Cerebellar nuclear complex (tissue), 1 donor: ENCODE measurements at places on chromosomes 7 and 10.

DNA sequence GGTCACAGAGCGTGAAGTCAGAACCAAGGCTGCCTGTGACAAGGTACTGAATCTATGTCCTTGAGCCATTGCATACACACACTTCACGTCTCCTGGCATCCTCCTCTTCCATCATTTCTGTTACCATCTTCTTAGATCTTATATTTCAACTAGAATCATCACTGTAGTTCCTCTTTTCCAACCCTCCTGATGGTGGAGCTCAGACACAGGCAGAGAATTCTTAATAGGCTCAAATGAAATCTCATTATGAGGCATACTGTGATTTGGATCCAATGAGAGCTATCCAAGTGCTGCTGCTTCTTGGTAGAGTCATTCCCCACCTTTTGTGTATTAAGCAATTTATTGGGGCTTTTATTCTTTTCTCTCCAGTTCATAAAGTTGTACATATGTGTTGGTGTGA, 113.2 kb downstream of the CALCR start:
- no peak for DNase-seq

DNA sequence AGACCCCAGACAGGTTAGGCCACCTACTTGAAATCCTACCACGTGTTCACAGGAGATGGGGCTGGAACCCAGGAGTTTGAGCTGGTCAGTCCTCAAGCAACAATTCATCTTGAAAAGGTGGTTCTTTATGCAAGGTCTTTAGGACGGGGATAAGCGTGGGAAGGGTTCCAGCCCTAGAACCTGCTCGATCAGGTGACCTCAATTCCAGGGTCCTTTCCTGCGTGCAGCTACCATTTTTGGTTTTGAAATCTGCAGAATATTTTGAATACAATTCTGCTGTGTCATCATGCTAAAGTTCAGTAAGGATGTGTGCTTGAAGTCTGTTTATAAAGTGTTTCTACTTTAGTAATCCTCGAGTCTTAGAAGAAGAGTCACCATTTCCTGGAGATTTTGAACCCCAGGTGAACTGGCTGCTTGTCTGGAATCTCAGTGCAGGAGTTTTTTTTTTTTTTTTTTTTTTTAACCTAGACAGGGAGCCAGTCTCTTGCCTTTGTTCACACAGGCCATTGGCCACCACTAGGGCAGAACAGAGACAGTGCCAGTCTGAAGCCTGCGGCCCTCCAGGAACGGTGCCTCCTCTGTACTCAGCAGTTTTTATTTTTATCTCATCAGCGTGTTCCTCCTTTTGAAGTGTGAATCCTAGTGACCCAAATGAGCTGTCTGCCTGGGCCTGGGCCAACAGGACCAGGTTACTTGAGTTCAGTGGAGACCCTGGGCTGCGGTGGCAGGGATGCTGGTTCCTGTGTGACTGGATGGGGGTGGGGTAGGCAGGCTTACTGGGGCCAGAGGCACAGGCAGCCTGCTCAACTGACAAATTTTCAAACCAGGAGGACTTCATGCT, 54.6 kb downstream of the EEPD1 start:
- no peak for DNase-seq

GRCh38 chr10:3857318-3857717, 72.3 kb upstream of the KLF6 start:
- no peak for DNase-seq

DNA sequence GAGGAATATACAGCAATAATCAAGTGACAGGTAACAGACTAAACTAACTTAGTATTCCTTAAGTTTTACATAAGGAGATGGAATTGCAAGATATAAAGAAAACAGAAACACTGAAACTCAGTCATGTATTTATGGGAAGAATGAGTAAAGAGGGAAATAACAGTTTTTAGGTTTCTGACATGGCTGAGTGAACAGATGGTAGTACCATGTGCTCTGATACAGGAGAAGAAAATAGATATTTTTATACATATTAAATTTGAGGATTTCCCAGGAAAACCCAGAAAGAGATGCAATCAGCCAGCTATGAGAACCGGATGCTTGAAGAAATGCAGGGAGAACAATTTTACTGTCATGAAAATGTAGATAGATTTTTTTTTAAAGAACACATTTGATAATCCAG, 669.5 kb upstream of the GRM3 start:
- no peak for DNase-seq

- DNase-seq = no peak
Measured at GRCh38 chr7:4629287-4629895, 52.7 kb upstream of the FOXK1 start.
